ENCODE measurements at places on chromosomes 7 and 10. TPM values are rescaled to one million over a fixed set of nuclear protein-coding genes. Genes with fewer than 3 reads are reported as not detected.

GSTO2 gene
- 26.7 TPM for total RNA-seq

CLDN4 gene
- total RNA-seq: 325 TPM

ECD gene
- total RNA-seq: 29.1 TPM

WDFY4 gene
- total RNA-seq: not detected

SKIDA1 gene
- total RNA-seq: 0.40 TPM

CCT6A gene
- total RNA-seq: 416 TPM

MRPS33 gene
- total RNA-seq: 54.6 TPM

AQP1 gene
- total RNA-seq: 1.7 TPM

HOXA7 gene
- not detected for total RNA-seq

RSPH10B2 gene
- 0.29 TPM for total RNA-seq

- DNase-seq: no peak
Observed at GRCh38 chr10:59524348-59524747, 162.0 kb upstream of the FAM13C start.

- DNase-seq: peak; percentile 19
Observed at GRCh38 chr10:44827431-44828006, 83.6 kb upstream of the TMEM72 start.

DNA sequence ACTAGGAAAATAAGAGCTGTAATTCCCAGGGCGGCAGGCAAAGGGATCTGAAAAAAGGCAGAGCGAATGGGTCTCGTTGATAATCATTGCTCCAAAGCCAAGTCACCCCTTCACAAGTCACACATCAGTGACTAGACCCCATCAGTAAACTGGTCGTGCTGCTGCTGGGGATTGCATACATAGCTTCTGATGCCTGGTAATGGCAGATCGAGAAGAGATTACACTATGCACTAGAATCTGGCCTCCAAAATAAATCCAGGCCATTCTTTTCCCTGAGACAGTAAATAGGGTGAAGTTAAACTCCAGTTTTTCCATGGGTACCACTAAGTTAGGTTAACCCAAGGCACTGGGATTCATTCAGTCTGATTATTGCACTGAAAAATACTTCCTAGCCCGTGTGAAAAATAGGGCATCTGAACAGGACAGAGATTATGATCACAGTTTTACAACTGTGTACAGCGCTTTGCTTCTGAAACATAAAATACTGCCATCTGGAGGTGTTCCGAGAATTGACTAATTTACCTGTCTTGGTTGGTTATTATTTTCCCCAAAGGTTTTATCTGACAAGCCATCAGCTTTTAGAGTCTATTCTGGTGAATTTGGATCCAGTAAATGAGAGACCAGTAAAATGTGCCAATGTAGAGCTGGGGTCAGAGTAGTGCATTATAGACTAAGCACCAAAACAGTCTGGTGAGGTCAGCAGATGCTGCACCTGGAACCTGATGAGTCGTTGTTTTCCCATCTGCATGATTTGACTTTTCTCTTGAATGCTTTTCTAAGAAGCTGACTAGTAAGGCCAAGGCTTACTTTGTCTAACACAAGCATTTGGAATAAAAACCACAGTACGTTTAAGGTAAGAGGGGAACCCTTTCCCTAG, 82.9 kb upstream of the AFAP1L2 start:
- no peak for DNase-seq

GRCh38 chr10:49649294-49649693, 30.2 kb upstream of the C10orf53 start:
- no peak for DNase-seq

DNA sequence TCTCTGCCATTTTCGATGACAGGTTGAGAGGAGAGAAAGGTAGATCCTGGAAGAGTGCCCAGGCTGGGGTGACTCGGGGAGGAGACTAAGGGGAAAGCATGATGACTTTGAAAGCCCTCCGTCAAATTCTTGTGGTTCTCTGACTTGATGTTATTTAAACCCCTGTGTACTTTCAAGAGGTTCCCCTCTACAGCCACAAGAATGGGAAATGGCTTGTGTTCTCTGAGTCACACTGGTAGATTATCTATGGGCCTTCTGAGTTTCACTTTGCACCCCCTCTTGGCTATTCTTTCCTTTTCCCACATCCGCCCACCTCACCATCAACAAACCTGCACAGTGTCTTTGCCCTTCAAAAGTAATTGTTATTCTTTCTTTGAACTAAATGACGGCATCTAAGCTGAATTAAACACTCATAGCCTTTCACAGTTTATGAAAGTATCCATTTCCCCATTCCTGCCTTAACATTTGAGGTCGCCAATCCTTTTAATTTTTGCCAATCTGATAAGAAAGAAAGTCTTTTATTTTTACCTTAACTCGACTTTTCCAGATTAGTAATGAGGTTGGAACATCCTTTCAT, 24.1 kb downstream of the PRF1 start:
- DNase-seq: peak; percentile 86

DNA sequence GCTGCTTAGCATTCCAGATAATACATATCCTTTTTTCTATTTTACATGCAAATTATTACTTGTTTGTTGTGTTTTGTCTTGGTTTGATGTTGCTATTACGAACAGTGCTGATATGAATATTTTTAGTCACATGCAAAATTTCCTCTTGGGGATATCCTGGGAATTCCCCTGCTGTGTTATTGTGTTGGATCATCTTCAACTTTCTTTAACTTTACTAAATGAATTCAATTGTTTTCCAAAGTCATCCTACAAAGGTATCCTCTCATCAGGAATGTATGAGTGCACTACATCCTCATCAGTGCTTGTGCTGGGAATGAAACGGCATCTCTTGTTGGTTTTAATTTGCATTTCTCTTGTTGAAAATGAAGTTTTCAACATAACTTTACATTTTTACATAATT, 87.1 kb downstream of the AASS start:
- no peak for DNase-seq

DNA sequence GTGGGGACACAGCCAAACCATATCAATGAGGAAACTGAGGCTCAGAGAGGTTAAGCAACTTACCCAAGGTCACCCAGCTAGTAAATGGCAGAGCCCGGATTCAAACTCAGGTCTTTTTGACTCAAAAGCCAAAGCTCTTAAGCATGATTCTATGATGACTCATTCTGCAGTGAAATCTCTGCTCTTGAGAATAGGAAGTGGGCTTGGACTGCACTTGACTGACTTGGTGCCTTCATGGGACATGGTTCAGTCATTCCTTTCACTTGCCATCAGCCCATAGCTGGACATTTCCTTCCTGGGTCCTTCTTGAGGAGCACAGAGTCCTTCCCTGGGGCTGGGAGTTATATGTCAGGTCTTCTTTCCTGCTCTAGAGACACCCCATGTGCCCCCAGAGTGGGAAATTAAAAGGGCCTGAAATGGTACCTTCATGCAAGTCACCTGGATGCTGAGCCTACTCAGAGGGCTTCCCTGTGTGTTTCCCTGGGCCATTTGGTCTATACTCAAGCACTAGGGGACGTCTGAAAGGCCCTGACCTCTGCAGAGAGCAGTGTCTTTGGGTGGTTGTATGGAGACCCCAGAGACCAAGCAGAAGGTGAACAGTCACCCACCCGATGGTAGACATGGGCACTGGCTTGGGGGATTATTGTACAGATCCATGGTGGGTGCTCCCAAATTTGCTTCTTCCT, 62.4 kb upstream of the SDK1 start:
- no peak for DNase-seq

DNA sequence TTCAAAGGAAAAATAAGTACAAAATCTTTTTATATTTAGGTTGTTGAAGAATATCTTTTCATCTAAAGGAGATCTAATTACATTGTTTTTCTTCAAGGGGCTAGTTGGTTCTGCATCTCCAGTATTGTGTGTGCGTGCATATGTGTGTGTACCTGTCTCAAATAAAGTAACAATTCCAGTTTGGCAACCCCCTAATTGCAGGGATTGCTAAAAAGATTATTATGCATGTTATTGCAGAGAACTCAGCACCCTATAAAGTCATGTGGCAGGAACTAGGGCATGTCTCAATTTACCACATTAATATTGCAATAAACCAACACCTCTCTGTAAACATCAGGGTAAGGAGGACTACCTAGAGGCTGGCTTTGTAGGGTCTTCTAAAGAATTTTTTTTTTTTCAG, 37.0 kb downstream of the MRPS33 start:
- no peak for DNase-seq

DNA sequence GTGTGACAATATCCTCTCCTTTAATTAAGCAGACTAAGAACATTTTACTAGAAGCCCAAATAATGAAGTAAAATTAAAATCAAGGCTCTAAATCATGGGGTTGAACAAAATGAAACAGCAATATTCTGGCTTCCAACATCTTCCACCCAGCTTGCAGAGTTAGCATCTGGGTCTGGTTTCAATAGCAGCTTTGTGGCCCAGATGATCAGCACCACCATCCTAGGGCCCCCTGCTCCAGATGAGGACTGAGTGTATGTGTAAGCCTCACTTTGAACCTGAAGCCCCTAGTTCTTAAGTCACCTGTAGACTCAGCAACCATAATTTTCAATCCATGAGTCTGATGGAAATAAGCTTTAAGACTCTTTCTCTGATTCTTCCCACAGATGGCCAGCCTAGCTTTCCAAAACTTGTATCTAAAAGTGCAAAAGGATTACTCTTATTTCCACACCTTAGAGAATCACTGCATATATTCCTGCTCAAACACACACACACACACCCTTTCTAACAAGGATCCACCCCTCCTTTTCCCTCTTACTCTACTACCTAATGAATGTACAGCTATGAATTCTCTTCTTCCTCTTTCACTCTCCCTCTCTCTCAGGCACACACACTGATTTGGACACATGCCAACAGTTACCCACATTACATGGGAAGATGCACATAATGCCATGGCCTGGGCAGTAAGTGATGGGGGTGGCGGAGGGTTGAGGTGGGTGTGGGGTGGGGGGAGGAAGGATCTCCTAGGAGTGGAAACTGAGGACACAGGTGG, 3.5 kb downstream of the DENND11 start:
- DNase-seq: no peak

GRCh38 chr10:62540389-62540788, 166.2 kb downstream of the ZNF365 start:
- DNase-seq: no peak

DNA sequence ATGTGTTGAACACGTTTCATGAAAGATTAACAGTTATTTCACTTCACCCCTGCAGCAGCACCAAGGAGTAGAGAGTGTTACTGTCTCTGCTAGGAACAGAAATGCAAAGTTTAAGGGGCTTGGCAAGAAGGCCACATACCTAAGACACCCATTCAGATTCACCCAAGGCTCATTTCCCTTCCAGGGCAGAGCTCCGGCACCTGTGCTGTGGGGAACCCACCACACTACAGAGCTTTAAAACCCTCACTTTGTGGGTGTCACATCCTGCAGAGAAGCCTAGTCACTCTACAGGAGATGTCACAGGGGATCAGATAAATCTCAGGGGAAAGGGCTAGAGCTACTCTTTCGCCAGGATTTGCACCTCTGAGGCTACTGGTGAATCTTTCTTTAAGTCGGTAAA, 176.1 kb upstream of the KLF6 start:
- DNase-seq: no peak

DNA sequence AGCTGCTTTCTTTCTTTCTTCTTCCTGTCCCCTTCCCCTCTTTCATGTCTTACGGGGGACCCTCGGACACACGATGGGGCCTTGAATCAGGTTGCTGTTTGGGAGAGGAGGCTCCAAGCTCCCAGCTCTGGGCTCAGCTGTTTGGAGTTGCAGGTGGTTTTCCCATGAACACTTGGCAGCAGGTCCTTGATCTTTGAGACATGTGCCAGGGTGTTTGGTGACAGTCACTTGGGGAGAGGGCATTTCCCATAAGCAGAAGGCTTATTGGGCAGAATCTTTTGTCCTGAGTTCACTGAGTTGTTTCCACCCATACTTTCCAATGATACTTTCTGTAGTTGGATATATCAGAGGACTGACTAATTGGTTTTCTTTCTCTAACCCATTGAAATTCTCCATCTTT, 104.7 kb upstream of the SH2B2 start:
- no peak for DNase-seq

DNA sequence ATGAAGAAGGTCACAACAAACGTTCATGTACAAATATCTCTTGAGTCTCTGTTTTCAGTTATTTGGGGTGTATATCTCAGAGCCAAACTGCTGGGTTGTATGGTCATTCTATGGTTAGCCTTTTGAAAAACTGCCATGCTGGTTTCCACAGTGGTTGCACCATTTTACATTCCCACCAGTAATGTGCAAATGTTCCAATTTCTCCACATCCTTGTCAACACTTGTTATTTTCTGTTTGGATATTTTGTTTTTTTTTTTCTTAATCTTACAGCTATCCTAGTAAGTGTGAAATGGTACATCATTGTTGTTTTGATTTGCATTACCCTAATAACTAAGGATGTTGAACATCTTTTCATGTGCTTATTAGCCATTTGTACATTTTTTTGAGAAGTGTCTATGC, 13.0 kb upstream of the C1GALT1 start:
- no peak for DNase-seq

DNA sequence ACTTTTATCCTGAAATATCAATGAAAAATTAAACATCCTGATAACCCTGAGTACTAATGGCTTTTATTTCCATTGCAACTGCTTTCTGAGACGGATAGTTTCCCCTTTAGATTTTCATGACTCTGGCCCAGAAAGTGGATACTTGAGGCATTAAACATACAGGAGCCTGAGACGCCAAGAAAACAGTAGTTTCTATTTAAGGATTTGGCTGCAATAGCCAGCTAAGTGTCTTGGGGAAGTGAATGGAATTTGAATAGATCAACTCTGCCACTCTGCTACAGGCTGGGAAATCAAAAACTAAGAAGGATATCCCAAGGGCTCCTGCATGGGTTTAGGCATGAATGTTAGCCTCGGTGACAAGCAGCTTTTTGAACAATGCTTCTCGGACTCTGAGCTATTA, 24.7 kb upstream of the GPAM start:
- DNase-seq: no peak

- no peak for DNase-seq
Observed at GRCh38 chr7:158774952-158775351, 54.4 kb downstream of the ESYT2 start.

DNA sequence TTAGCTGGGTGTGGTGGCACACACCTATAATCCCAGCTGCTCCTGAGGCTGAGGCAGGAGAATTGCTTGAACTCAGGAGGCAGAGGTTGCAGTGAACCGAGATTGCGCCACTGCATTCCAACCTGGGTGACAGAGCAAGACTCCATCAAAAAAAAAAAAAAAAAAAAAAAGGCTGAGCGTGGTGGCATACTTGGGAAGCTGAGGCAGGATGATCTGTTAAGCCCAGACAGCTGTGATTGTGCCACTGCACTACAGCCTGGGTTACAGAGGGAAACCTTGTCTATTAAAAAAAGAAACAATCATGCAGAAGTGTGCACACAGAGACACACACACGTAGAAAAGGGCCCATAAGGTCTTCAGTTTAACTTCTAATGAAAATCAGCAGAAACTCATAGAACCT, 150.6 kb downstream of the TPST1 start:
- DNase-seq: no peak

- DNase-seq: no peak
Observed at GRCh38 chr10:132257271-132257670, 50.5 kb downstream of the STK32C start.

GRCh38 chr7:108016841-108017775, 14.1 kb upstream of the LAMB1 start:
- no peak for DNase-seq

- peak; percentile 50 for DNase-seq
Observed at GRCh38 chr10:14588084-14588937, 186.4 kb downstream of the FAM107B start.

- DNase-seq: no peak
Observed at GRCh38 chr7:134919240-134919641, 67.1 kb upstream of the AGBL3 start.

Data from Calu3 (cell line).